ENCODE measurements at places on chromosomes 16 and 17.

DNA sequence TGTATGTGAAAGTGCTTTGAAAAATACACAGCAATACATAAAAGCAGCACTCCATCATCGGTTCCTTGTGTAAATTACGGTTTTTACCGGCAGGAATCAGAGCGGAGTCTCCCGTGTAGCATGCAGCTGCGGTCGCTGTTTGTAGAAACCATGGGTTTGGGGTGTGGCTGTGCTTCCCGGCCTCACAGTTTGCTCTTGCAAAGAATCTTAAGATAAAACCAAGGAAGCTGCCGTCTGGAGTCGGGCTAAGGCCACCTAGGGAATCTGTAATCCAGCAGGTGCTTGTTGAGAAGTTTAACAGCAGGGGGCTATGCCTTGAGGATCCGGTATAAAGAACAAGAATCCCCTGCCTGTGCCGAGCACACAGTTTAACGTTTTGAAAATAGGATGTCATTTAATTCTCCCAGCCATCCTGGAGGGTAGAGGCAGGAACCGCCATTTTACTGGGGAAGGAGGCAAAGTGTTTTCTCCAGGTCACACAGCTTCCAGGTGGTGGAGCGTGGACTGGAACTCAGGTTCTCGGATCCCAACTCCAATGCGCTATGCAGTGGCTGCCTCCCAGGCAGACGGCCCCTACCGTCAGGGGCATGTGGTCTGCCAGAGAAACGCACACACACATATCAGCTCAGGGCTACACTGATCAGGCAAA, 6.0 kb upstream of the TLCD3A start:
- DNase-seq: no peak

DNA sequence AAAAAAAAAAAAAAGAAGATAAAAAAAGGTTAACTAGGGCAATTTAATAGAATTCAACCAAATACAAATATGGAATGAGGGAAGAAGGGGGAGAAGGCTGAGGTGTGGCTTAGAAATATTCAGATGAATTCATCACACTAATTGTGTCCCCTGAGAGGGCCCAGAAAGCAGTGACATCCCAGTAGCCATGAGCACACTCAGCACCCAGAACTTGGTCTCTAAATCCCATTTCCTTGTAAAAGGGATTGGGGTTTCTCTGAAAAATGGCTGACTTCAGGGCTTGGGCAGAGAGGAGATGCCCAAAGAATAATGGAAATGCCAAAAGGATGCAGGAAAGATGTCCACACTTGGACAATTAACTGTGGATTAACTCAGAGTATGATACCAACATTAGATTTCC, 4.0 kb upstream of the ASPSCR1 start:
- no peak for DNase-seq

DNA sequence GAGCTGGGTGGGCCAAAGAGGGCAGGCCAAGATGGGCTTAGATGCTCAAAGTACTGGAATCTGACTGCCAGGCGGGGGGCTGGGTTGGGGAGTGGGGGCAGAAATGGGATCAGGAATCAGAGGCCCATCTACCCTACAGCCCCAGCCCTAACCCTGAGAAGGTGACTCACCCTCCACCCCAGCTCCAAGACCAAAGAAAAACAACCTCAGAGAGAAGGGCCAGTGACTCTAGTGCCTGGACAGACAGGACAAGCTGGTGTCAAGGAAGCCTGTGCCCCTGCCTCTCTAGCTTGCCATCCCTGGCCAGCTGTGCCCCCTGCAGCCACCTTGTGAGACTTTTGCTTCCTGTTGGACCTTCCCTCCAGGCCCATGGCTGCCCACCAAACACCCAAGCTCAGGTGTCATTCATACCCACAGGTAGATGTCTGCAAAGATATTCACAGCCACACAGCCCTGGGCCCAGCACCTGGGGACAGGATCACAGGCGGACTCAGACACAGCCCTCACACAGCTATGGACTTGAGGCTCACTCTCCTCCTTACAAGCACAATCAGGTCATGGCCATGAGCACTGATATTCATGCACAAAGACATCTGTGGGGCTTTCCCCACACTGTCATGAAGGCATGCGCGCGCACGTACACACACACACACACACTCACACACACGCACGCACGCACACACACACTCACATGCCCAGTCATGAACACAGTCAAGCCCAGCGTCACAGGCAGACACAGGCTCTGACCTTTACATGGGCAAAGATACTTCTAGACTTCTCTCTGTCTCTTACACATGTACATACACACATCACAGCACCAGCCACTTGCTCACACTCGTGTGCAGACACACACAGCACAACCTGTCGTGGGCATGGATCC, 2.8 kb downstream of the WNT3 start:
- no peak for DNase-seq

- DNase-seq: no peak
These were observed 1349.6 kb upstream of the CDH8 start for GRCh38 chr16:63385714-63386432.

GRCh38 chr17:21249920-21250703, 3.1 kb downstream of the NATD1 start:
- DNase-seq: no peak

DNA sequence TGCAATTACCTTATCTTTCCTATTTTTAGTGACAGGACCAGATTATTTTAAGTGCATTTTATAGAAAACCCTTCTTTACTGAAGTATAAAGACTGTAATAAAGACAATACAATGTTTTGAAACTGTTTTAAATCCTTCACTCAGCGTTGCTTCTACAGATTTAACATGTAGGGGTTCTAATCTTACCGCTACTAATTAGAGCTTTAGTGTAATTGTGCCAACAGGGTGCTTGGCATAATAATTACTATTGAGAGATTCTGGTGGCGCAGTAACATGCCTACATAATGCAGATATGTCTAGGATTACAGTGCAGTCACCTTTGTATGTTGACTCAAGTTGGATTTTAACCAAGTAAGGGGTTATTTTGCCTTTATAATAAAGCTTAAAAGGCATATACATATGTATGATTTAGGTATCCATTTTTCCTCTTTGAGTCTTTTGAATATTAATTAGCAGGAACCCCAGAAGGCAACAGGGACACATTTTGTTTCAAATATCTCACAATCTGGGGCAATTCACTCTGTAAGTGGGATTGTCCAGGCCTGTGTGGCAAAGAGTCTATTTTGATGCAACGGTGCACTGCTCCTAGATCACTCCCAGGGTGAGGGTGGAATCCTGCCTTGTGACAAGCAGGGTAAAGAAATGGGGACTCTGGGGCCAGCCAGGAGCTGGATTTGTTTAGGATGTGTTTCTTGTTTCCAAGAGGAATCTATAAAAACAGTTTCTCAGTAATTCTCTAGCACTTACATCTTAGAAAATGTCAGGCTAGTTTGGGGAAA, 604.7 kb upstream of the SALL1 start:
- no peak for DNase-seq

GRCh38 chr17:60514053-60514452, 12.0 kb downstream of the APPBP2 start:
- DNase-seq: no peak

DNA sequence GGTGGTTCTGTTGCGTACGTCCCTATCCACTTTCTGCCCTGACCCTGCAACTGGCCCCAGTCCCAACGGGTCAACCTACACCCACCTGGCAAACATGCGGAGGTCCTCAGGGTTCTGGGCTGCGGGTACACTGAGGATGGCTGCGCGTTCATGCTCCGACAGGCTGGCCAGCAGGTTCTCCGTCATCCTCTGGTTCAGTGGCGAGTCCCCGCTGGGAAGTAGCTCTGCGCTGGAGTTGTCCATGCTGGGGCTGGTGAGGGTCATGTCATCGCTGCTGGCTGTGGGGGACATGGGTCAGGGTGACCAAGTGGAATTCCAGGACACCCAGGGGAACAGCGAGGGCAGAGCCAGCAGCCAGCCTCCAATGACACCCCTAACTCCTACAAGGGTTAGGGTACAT, 10.6 kb downstream of the MPG start:
- DNase-seq: no peak

DNA sequence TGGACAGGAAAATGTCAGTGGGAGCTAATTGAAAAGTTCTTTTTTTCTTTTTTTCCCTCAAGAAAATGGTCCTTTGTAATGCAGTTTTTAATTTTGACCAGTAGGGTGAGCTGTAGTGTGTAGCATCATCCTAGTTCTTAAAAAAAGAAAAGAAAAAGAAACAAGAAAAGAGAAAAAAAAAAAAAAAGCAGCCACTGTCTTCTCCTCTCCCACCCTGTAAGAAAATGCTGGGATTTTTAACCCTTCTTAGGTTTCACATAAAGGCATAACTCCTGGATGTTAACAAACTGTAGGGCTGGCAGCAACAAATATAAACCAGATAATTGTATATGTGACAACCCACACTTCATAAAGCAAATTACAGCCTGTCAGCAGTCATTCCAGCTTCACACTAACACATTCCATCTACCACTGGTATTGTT, 78.1 kb downstream of the SKAP1 start:
- no peak for DNase-seq

DNA sequence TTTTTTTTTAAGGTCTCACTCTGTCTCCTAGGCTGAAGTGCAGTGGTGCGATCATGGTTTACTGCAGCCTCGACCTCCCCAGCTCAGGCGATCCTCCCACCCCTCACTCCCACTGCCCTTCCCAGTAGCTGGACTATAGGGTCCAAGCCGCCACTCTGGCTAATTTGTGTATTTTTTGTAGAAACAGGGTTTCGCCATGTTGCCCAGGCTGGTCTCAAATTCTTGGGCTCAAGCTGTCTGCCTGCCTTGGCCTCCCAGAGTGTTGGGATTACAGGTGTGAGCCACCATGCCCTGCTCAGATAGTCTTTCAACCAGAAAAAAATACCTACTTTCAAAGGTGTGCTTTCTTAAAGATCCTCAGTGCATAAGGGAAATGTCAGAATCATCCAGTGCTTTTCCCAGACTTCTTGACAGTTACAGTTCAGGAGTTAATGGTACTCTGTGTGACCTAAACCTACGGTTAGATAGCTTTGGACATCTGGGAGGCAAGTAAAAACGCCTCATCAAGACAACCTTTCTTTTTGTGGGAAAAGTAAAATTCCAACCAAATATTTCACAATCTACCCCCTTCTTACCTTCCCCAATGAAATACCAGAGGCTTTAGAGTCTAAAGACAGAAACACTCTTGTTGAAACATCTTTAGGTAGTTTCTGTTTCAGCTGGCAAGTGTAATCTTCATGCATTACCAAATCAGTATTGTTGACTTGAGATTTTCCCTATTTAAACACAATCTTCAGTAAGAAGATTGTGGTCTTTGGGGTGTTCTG, 6.8 kb downstream of the RSPRY1 start:
- DNase-seq: no peak

DNA sequence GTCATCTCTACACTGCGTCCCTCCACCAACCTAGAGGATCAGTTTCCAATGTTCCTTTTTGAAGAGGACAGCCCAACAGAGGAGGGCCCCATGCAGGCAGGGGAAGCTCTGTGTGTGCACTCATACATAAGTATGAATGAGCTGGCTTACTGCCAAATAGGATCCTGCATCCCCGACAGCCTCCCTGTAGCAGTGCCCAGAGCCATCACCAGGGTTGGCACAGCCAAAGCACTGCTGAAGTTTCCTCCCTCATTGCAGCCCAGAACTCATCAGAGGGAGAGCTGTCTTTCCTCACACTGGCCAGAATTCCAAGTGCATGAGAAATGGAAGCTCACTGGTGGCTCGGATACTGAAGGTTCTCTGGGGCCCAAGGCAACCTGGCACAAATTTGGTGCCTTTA, 114.4 kb downstream of the ASIC2 start:
- DNase-seq: no peak

DNA sequence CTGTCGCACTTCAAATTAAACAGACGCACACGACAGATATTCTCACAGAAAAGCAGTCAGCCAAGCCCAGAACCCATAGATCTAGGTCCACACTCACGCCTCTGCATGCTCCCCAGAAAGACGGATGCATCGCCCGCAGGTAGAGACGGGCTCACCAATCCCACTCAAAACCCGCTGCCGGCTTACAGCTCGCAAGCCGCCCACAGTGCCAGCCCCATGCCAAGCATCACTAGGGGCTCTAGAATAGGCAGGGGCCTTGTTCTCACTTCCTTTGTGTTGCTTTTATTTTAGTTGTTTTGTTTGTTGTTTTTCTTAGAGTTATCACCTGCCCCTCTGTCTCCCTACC, 336 bp upstream of the BMERB1 start:
- DNase-seq: no peak

DNA sequence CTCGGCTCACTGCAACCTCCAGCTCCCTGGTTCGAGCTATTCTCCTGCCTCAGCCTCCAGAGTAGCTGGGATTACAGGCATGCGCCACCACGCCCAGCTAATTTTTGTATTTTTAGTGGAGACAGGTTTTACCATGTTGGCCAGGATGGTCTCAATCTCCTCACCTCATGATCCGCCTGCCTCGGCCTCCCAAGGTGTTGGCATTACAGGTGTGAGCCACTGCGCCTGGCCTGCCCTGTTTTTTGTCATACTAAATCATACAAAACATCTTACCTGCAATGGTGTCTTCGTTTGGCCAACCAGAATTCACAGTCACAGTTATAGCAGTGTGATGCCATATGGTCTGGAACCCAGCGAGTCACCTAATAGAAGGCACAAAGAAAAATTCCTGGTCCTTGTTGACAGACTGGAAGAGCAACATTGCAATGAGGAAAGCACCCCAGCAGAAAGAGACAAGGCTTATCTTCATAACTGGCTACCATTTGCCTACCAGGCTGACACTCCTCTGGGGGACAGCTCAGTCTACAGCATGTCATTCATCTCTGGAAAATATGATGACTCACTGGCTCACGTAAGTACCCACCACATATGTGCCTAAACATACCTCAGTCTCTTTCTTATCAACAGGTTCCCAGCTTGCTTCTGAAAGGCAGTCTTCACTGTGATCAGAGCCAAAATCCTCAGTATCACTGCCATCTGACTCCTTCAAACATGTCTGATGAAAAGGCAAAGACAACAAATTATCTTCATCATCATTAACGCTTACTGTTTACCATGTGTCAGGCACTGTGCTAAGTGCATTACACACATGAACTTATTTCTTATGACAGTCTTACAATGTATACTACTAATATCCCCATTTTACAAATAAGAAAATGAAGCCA, 4.3 kb upstream of the HSF5 start:
- DNase-seq: peak; percentile 94

DNA sequence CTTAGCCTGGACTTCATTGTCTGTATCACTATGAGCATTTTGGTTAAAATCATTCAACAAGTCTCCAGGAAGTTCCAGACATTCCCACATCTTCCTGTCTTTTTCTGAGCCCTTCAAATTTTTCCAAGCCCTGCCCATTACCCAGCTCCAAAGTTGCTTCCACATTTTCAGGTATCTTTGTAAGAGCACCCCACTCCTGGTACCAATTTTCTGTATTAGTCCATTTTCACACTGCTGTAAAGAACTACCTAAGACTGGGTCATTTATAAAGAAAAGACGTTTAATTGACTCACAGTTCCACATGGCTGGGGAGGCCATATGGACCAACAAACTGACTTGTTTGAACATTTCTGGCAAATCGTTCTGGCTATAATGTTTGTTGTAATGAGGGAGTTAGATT, 67.4 kb downstream of the CDRT15 start:
- DNase-seq: no peak

DNA sequence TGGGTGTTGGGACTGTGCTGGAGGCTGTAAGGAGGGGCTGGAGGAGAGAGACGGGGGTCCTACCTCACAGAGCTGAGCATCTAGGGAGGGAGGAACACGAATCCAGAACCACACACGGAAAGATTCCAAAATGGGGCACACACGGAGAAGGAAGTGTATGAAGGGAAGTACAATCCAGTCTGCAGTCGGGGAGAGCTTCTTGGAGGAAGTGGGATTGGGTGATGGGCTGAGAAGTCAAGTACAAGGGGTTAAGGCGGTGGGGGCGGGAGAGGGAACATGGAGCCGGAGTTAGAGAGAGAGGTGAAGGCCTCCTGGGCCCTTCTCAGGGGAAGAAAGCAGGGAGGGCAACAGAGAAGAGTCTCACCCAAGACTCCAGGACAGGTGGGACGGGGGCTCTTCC, 107.5 kb upstream of the CREBBP start:
- DNase-seq: no peak

- DNase-seq: peak; percentile 71
These were observed 5.1 kb downstream of the CYB5D1 start for GRCh38 chr17:7862692-7863437.
